Hypothalamus (tissue), 51 donors: ENCODE measurements at places on chromosomes 4 and X.

- DNase-seq: no peak
Observed at GRCh38 chr4:39802005-39802404, 104.1 kb downstream of the UBE2K start.

DNA sequence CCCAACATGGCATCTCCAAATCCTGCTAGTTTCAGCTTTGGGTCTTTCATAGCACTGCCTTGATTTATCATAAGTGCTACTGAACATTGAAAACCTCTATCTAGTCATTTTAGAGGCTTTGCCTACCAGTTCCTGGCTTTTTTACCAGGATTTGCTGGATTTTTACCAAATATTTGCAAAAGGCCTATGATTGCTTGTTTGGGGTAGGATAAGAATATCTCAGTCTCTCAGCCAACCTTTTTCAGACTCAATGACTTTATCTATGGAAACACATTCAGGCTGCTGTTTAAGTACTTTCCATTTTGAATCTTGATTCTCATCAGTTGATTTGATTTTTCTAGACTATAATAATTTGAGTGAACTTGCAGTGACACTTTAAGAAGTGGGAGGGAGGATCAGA is 80.1 kb downstream of the NPFFR2 start:
- DNase-seq: no peak

- DNase-seq: no peak
Observed at GRCh38 chr4:64584125-64584524, 174.9 kb upstream of the TECRL start.

GRCh38 chr4:28388471-28388870 is 1527.8 kb downstream of the STIM2 start:
- DNase-seq: no peak

DNA sequence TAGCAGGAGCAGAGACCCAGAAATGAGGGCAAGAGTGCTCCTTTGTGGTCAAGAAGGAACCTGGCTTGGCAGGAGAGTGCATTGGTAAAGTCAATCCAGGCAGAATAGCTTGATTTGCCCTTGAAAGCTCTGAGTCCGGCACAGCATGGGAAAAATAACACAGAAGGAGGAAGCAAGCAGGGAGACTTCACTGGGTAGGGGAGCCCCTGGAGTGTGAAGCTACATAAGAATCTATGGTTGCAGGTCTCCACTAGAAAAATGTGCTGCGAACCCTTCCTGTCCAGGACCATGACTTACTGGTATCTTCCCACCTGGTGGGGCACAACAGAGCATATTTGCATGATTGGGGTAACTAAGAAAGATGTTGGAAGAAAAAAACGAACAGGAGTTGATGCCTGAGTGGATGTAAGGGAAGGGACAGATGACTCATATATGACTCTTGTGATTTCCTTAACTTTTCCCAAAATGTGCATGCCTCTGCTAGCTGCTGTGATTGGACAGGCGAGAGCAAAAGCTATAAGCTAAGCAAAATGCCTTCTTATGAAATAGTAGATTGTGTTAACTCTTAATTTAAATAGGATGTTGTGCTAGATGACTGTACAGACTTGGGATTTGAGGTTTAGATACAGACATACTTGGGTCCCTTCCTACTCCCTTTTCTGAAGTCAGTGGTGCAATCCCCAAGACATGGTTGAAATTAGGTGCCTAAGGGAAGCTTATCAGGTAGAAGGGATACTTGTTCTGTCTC is 3.3 kb downstream of the IL13RA1 start:
- no peak for DNase-seq

DNA sequence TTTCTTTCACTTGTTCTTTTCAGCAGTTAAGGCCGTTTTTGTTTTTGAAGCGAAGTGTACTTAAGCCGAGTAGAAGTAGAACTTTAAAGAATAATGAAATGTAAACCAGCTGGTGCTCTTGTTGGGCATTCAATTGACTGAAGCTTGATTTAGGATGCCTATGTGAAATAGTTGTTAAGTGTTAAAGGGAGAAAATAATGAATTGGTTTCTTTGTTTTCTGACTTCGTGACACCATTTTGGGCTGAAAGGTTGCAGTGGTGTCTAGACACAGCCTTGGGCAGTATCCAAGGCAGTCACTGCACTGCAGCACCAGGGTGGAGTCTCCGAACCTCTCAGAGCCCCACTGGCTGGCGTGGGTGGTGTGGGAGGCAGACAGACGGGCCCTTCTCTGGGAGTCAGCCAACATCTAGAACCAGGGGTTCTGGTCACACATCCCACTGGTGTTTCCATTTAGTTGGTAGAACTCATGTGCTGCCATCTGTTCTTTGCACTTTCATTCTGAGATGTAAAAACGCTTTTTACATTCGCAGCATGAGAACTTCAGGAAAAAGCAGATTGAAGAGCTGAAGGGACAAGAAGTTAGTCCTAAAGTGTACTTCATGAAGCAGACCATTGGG is 3.5 kb downstream of the UCHL1 start:
- no peak for DNase-seq

GRCh38 chr4:61427818-61428495 is 227.8 kb downstream of the ADGRL3 start:
- DNase-seq: no peak

DNA sequence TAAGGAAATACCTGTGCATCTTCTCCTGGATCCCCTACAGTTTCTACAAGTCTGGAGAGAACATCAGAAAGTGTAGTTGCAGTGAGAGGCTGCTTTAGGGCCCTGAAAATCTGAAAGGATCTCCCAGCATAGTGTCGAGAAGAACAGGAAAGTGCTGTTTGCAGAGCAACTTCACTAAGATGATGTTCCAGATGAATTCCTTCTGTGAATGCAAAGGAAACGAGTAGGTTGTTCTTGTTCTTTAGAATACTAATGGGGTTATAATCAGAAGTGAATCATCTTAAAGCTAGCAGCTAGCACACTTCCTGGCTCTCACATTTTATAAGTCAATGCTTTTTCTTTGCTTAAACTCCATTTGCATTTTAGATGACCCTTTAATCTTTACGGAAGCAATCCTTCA is 53.7 kb downstream of the ZAR1 start:
- no peak for DNase-seq

GRCh38 chrX:141652286-141652685 is 46.3 kb downstream of the SPANXD start:
- DNase-seq: no peak

DNA sequence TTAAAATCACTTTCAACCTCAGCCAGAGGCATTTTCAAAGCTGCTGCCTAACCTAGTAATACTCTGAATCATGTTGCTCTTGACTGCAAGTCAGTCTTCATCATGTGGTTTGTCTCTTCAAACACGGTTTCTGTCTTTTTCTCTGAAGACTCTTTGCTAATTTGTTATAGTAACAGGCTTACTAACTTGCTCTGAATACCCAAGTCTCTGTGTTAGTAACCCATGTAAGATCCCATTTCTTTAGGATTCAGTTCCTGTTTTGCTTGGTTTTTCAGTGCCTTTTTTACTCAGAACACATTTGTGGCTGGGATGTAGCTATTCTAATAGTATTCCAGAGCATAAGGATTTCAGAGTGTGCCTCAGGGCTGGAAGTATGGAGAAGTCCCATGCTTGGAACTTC is 1450.6 kb upstream of the IGFBP7 start:
- no peak for DNase-seq

- DNase-seq: no peak
Observed at GRCh38 chr4:1183985-1184773, 11.8 kb upstream of the SPON2 start.

DNA sequence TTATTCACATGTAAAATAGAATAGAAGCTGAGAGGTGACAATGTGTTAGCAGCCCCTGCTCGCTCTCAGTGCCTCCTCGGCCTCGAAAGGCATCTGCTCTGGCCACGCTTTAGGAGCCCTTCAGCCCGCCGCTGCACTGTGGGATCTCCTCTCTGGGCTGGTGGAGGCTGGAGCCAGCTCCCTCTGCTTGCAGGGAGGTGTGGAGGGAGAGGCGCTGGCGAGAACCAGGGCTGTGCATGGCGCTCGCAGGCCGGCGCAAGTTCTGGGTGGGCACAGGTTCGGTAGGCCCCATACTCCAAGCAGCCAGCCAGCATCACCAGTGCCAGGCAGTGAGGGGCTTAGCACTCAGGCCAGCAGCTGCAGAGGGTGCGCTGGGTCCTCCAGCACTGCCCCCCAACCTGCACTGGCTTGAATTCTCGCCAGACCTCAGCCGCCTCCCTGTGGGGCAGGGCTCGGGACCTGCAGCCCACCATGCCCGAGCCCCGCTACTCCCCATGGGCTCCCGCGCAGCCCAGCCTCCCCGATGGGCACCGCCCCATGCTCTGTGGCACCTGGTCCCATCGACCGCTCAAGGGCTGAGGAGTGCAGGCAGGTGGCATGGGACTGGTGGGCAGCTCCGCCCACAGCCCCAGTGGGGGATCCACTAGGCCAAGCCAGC is 1346.7 kb upstream of the IGFBP7 start:
- DNase-seq: no peak
